ENCODE measurements at places on chromosomes 11 and 22.

- DNase-seq, result peak; percentile 42
Measured at GRCh38 chr11:13210424-13210823, 67.2 kb upstream of the BMAL1 start.

- DNase-seq, result no peak
Measured at GRCh38 chr11:116928845-116929244, 91.4 kb upstream of the APOA1 start.

- DNase-seq, result no peak
Measured at GRCh38 chr22:33240888-33241475, 182.8 kb upstream of the SYN3 start.

DNA sequence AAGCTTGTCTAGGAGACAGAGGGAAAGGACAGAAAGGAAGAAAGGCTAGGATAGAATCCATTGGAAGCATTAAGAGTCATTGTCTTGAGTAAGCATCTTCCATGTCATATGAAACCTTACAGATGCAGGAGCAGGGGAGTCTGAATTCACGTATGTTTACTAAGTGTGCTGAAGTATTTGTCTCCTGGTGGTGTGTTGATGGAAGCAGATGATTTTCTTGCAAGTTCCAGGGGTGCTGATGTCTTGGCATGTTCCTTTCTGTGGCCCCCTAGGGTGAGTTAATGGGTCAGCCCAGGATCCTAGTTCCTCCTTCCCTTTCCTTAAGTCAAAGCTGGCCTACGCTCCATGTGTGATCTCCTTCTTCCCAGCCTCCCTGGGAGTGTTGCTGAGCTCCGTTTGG lies 110.2 kb downstream of the TEAD1 start:
- no peak for DNase-seq

GRCh38 chr22:19961201-19961580 lies 19.6 kb upstream of the TXNRD2 start:
- no peak for DNase-seq

- no peak for DNase-seq
Measured at GRCh38 chr11:133029107-133029506, 503.2 kb downstream of the OPCML start.

GRCh38 chr11:60164550-60165075 lies 18.3 kb downstream of the MS4A6A start:
- no peak for DNase-seq

- DNase-seq, result no peak
Measured at GRCh38 chr11:50098186-50098725, 65.6 kb downstream of the OR4C45 start.

DNA sequence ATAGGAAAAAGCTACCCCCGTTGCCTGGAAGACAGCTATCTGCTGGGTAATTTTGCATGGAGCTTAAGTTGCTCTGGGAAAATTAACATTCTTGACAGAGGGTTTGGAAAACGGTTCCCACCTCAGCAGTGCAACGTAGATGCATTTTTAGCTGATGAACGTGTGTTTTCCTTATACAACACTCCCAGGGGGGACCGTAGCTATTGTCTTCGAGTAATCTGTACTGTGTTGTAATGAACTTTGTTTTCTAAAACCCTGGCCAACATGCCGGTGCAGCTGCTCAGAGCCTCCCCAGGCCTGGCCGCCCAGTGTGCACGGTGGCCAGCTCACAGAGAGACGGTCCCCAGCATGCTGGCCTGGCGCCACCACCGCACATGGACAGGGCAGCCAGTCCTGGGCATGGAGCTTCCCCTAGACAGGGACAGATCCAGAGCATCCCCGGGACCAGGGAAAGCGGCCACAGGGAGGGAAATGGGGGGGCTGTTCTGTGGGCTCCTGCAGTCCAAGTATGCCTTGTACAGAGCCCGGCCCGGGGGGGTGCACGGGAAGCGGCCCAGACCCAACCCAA lies 2.2 kb downstream of the TNNT3 start:
- no peak for DNase-seq

- no peak for DNase-seq
Measured at GRCh38 chr11:19740586-19740985, 27.9 kb downstream of the NAV2 start.

GRCh38 chr11:72102631-72102945 lies 509 bp downstream of the LAMTOR1 start:
- no peak for DNase-seq

DNA sequence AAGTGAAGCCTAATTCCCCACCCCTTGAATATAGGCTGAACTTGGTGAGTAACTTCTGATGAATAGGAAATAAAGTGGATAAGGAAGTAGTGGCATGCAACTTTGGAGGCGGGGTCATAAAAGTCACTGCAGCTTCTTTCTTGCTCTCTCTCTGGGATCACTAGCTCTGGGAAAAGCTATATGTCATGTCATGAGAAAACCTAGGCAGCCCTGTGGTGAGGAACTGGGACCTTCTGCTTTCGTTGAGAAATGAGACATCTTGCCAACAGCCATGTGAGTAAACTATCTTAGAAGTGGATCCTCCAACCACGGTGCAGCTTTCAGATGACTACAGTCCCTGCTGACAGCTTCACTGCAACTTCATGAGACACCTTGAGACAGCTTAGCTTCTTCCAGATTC lies 15.7 kb downstream of the ZNF214 start:
- no peak for DNase-seq

DNA sequence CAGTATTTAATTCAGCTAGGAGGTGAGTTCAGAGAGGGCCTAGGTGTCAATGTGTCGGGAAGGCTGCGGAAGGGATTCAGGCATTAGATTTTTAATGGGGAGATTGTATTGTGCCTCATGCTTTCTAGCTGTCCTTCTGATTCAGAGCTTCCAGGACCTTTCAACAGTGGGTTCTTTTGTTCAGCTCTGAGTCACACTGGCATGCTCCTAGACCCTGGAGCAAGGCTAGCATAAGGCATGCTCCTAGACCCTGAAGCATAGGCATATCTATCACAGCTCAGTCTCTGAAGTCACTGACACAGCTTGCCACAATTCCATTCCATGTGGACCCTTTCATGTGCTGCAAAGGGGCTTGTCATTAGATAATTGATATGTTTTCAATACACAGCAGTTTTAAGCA lies 396.9 kb downstream of the RAB38 start:
- DNase-seq, result no peak

DNA sequence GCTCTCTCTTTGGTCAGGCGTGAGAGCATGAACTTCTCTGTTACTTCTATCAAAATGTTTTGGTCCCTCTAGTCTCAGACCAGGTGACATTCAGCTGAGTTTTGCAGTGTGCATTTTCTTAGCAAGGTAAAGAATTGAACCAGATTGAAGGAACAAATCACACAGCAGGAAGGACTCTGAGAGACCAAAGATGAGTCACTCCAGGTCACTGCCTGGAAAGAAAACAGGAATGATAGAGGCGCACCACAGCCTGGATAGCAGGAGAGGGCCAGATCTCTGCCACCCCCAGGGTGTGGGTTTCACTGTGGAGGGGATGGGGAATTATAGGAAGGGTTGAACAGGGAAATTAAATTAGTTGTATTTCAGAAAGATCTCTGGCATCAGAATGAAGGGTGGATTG lies 788.3 kb downstream of the NTM start:
- no peak for DNase-seq

- DNase-seq, result peak; percentile 79
Measured at GRCh38 chr11:126282736-126283591, at the start of gene TIRAP. TIRAP (plus strand) TSS chr11:126283093; CDS start chr11:126290895, 7,802 bp downstream.

GRCh38 chr11:30758946-30759504 lies 172.9 kb upstream of the MPPED2 start:
- DNase-seq, result no peak

DNA sequence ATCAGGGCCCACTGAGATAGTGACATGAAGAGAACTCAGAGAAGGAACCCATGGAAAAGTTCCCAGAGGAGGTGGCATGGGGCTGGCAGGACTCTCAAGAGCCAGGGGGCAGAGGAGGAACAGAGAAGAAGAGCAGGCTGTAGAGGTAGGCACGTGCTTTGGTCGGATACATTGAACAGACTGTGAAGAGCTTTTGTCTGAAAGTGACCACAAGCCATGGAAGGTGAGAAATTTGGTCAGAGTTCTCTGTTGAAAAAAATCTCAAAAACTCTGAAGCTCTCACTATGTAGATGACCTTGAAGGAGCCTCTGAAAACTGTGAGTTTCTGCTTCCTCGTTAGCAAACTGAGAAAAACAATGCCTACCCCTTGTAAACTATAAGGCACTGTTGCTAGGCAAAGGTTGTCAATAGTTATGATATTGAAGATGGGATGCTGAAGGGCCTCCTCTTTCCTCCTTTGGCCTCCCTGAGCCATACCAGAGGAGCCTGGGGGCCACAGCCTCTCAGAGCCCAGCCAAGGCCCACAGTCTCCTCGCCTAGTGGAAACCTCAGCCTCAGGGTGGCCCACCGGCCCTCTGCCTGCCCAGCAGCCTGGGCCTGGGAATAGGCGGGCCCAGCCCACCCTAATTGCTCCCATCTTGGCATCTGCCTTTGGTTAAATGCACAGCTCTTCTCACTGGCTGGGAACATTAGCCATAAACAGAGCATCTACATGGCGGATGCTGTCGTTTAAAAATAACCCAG lies 415.7 kb downstream of the SOX6 start:
- no peak for DNase-seq

DNA sequence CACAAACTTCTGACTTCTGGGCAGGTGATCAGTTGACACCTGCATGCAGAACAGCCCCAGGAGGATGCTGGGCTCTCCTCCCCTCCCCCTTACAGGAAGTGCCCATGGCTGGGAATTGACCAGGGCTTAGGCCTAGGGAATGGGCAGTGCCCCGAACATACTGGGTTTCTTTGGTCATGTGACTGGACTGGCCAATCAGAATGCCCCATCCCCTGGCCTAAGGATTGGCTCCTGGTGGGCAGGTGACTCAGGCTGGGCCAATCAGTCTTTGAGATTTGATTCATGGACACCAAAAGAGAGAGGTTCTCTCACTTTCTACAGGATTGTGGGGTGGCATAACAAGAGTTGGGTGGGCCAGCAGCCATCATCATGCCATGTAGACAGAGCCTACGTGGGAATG lies 37.1 kb downstream of the MCM5 start:
- DNase-seq, result no peak

All from left ventricle myocardium inferior (tissue), 1 donor.